Stimulated activated CD4-positive, alpha-beta T cell treated with anti-CD3 and anti-CD28 coated beads, Interleukin-12 subunit alpha, Interleukin-12 subunit beta, amount 100 ng/mL, for 4 hours (primary cell): ENCODE measurements at places on chromosomes 12 and 14.

DNA sequence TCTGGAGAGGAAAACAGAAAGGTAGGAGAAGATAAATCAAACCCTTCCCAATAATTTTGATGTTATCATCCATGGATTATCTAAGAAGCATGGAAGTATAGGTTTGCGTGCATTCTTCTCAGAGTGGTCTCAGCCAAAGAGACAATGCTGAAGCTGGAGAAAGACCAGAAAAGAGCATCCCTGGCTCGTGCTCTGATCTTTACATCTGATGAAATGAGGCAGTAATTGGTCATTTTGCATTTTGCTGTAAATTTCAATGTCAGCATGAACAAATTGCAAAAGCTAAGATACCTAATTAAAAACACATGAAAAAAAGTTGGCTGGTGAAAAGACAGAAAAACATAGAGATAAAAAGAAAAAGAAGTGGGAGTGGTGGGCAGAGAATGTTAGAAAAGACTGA is 252.4 kb downstream of the ITPR2 start:
- no peak for DNase-seq

- DNase-seq: no peak
Measured at GRCh38 chr12:58764100-58764953, 156.0 kb downstream of the LRIG3 start.

GRCh38 chr12:103947871-103948555 is 17.7 kb upstream of the TDG start:
- no peak for DNase-seq

GRCh38 chr12:4420138-4420670 is 25.4 kb downstream of the FGF6 start:
- DNase-seq: no peak

DNA sequence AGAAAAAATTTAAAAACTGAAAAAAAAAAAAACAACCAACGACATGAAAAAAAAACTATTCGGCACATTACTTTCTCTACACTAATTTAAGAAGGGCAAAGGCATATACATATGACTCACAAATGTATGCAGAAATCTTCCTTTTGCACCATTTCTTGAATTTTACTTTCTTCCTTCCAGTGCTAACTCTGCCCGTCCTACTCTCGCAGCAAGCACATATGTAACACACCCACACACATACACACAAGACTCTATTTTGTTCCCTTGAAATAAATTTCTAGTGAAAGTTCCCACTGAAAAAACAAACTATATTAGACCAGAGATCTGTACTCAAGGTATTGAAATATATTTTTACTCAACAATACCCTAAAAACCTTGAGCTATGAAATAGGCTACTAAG is 14.6 kb downstream of the BTG1 start:
- DNase-seq: no peak

DNA sequence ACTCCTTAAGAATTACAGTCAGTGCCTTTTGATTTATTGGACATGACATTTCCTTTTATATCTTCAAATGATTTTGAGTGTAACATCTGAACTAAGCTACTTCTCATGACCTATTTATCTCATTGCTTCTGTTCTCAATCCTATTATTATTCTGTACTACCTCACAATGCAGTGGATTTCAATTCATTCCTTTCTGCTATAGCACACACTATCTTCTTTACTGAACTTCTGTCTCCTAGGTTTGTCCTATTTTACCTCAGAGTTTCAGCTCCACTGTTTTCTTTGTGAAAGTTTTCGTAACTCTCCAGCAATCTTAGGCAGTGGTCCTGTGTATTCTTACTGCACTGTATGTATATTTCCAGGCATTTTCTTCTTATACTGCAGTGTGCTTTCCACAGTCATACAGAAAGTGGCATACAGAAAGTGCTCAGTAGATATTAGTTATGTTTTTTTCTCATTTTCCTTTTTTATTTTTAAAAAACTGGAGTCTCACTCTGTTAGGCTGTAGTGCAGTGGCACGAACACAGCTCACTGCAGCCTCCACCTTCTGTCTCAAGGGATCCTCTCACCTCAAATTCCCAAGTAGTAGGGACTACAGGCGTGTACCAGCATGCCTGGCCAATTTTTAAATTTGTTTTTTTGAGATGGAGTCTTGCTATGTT is 368.6 kb upstream of the RGS6 start:
- DNase-seq: no peak

DNA sequence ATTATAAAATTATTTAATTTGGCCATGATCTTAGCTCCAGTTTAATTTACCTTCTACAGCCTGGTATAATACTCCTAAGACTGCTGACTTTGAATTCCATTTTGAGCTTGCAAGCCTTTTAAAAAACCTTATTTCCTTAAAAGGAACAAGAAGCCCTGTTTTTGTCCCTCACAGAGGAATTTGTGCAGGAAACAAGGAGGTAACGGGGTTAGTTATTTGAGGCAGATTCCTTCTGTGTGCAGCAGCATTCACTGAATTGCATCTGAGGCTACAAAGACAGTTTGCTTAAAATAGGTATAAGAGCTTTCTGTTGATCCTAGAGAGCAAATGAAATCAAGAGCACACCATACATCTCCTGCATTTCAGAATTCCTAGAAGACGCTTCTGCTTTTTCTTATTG is 403.3 kb upstream of the PRICKLE1 start:
- DNase-seq: no peak

DNA sequence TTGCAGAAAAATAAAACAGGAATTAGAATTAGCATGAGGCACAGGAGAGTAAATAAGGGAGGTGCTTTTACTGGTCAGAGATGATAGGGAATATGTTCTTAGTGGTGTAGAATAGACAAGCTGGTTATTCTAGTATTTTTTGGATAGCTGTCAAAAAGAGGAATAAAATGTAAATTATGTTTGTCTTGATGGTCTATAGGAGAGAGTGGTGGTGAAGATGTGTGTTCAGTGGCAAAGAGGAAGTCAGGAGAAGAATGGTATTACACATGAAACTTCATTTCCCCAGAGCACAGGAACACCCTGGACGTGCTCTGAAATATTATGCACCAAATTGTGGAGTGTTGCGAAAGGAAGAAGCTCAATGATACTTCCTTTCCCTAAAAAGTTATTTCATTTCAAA is 27.8 kb downstream of the MUCL1 start:
- DNase-seq: no peak

GRCh38 chr12:31324116-31324844 is 1.7 kb downstream of the SINHCAF start:
- peak; percentile 63 for DNase-seq

- DNase-seq: no peak
Measured at GRCh38 chr12:27076928-27077327, 5.5 kb downstream of the C12orf71 start.

DNA sequence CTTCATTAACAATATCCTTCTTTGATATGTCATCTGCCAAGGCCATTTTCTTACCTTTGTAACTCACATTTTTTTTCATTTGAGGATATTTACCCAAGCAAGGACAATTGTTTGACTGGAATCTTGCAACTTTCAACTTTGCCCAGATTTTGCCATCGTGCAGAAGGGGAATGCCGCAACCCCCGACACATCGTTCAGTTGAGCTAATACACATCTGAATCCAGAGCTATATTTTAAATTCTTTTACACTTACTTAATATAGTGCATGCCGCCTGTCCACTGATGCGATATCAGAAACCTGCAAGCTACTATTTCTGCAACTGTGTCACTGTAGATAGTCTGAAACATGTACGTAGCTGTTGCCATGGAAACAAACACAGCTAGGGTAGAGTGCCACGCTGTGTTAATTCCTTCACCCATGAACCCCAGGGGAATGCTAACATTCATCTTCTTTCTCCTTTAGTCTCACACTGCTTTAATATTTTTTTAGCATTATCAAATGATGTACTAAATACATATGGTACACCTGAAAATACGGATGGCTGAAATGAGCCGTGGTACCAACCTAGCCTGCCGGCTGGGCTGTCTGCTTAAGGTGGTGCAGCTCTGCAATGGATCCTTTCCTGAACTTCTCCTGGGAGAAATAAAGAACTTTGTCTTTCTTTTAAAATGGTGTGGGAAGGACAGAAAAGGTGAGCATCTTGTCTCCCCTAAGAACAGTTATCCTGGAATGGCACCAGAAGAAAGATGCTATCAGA is 77.0 kb upstream of the FOXN3 start:
- no peak for DNase-seq

DNA sequence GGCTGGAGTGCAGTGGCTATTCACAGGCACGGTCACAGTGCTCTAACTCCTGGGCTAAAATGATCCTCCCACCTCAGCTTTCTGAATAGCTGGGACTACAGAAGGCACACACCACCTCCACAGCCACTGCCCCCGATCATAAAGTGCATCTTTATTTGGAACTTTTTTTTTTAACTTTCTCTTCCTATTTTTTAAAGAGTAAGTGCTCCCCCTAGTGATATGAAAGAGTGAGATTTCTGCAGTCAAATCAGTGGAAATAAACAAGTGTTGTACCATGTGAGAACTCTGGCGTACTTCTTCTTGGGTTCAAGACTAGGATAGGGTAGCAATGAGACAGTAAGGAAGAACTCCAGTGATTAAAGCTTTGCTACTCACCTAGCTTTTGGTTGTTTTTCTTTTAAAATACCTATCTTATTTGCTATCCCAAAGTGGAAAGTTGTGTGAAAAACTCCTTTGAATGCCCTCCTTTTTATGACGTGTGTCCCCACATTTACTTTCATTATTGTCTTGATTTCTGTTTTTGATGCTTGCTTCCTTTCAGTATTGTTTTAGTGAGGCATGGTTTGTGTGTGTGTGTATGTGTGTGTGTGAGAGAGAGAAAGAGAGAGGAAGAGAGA is 6.6 kb downstream of the PPP4R4 start:
- no peak for DNase-seq

- no peak for DNase-seq
Measured at GRCh38 chr12:2751230-2751629, 43.5 kb upstream of the FKBP4 start.

GRCh38 chr14:92653162-92653651 is 95.2 kb downstream of the LGMN start:
- DNase-seq: no peak

- no peak for DNase-seq
Measured at GRCh38 chr14:52015411-52016030, 26.2 kb downstream of the RTRAF start.

GRCh38 chr12:48032597-48032996 is 28.3 kb upstream of the COL2A1 start:
- DNase-seq: no peak

GRCh38 chr12:95386051-95386450 is 87.9 kb upstream of the METAP2 start:
- DNase-seq: no peak

GRCh38 chr12:82437744-82438143 is 79.4 kb downstream of the METTL25 start:
- no peak for DNase-seq

DNA sequence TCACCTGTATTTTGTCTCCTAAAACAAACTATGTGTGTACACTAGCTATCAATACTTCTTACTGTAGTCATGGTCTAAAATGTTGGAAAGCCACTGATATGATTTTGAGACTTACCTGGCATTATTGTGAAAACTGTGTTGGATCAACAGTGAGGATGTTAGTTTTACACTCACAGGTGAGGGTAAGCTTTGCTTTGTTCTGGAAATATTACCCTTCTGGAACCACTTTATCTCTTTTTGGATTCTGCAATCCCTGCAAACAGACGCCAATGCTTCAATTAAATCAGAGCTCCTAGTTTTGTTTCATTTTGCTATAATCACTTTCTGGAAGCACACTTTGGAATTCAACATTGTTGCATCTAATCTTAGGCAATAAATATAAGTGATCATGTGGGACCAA is 223.3 kb downstream of the RPS29 start:
- DNase-seq: no peak
